Prostate gland (tissue), 2 donors: ENCODE measurements at places on chromosomes 1 and 21. TPM values are rescaled to one million over a fixed set of nuclear protein-coding genes. Genes with fewer than 3 reads are reported as not detected.

Gene C8B
- total RNA-seq: not detected

Gene S100A1
- 9.1 TPM for total RNA-seq

Gene ZSCAN20
- 11.1 TPM for total RNA-seq

Gene AMPD1
- total RNA-seq: 0.40 TPM

Gene RAB25
- 100 TPM for total RNA-seq

Gene MYBPH
- total RNA-seq: 7.7 TPM

Gene RNU1-4
- under 0.01 TPM for total RNA-seq

Gene CELA3A
- not detected for total RNA-seq

Gene DCDC2B
- total RNA-seq: not detected

Gene LRRC53
- total RNA-seq: not detected

Gene CASQ1
- total RNA-seq: 3.0 TPM

Gene RNU1-2
- under 0.01 TPM for total RNA-seq

GRCh38 chr1:109914587-109915240 is 4.1 kb downstream of the CSF1 start:
- no peak for DNase-seq

GRCh38 chr1:30906631-30907441 is 1.7 kb downstream of the SDC3 start:
- DNase-seq: no peak

GRCh38 chr1:198254521-198254920 is 97.7 kb downstream of the NEK7 start:
- no peak for DNase-seq

DNA sequence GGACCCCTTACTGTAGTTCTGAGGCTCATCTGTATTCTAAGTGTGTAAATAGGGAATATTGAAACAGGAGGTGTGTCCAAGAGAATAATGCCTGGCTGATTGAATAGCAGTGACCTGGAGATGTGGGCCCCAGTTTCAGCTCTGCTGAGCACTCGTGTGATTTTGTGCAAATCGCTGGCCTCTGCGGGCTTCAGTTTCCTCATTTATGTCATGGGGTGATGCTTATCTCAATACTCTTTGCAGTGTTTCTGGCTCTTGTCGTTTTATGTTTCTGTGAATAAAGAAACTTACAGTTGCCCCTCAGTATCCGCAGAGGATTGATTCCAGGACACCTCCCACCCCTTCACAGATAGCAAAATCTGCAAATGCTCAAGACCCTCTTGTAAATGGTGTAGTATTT is 5.0 kb downstream of the COG2 start:
- no peak for DNase-seq

DNA sequence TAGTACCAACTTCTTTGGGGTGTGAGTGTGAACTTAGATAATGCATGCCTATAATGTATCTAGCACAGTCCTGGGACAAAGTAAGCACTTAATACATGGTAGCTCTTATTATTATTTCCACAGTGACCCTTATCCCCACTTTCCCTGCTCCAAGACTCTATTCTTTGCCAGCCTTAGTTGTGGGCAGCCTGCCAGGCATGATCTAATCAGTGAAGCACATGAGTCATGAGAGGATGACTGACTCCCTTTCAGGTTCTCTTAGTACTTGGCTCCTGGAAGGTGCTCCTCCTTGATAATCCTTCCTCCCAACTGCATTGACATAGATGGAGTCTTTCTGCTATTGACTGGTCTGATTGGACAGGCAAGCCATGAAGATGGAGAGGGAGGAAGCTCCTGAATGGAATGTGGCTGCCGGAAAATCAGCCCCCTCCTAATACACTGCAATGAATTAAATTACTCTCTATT is 17.4 kb upstream of the GNG12 start:
- peak; percentile 39 for DNase-seq

GRCh38 chr1:6803357-6803756 is 18.1 kb downstream of the CAMTA1 start:
- no peak for DNase-seq

DNA sequence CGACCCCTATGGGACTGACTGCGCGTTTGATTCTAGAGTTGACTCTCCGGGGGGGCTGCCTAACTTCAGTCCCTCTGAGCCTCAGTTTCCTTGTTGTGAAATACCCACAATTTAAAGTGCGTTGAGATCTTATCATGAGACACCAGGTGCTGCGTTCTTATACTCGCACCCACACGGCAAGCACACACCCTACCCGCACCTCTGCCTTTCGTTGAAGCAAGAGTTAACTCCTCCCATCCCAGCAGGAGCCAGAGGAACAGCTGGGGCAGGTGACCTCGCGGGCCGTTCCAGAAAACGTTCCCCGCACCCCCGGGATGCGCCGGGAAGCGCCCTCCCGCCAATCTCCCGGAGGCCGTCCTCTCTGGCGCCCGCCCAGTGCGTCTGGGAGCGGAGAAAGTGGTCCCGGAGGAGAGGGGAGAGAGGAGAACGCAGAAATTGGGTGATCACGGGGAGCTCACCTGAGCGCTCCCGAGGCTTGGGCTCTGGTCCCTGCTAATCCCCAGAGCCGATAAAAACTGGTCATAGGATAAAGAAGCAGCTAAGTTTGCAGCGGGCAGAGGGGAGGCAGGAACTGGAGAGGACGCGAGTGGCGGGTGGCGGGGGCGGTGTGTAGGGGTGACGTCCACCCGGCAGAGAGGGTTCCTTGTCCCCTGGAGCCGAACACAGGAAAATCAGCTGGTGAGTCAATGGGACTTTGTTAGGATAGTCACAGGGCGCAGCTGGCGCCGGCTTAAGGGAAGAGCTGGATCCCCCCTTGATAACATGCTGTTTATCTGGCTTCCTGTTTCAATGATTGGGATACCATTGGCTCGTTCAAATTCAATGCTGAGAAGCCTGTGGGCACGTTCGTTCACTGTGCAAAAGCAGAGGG is 869 bp downstream of the NAV1 start:
- DNase-seq: no peak

DNA sequence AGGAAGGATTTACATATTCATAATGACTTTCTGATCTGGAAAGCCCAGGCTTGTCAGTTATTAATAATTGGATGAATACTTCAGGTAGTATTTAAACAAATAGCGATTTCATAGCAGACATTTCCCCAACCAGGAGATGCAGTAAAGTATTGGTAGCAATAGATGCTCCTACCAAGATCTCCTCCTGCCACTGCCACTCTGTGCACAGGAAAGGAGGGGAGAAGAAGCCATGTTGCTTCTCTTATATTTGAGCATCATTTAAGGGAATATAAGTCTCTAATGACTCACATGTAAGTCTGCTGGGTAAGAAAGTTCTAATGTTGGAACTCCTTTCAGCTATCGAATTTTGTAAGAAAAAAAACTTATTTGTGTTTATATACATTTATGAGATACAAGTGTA is 420 bp upstream of the IFI16 start:
- DNase-seq: no peak

GRCh38 chr1:223670458-223671159 is 5.1 kb upstream of the CAPN8 start:
- DNase-seq: no peak

DNA sequence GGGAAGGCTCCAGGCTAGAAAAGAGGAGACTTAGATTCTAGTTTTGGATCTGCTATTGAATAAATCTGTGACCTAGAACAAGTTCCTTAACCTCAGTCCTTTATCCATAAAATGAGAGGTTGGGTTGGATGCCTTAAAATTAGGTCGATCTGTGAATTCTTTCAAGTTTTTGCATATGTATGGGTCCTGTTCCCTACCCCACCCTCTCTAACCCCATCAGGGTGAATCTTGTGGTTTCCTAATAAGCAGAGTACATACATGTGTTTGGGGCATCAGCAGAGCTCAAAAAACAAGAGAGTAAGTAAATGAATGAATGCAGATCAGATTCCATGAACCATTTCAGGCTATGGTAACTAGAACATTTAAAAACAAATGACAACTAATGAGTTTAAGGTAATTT is 6.2 kb downstream of the SPRR4 start:
- DNase-seq: no peak

DNA sequence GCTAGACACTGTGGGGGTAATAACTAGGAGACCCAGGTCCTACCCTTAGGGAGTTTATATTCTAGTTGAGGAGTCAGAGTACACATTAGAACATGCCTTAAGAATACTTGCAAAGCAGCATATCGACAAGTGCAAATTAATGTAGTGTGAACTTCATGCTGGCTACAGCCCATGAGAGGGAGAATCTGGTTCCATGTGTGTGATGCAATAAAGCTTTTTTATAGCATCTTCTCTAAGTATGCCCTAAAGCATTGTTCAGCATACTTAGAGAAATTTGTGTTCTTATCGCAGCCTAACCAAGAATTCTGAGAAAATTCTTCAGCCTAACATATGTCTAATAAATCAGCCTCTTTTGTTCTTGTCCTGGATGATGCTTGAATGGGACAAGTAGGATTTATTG is 95.5 kb downstream of the SDCCAG8 start:
- DNase-seq: no peak

DNA sequence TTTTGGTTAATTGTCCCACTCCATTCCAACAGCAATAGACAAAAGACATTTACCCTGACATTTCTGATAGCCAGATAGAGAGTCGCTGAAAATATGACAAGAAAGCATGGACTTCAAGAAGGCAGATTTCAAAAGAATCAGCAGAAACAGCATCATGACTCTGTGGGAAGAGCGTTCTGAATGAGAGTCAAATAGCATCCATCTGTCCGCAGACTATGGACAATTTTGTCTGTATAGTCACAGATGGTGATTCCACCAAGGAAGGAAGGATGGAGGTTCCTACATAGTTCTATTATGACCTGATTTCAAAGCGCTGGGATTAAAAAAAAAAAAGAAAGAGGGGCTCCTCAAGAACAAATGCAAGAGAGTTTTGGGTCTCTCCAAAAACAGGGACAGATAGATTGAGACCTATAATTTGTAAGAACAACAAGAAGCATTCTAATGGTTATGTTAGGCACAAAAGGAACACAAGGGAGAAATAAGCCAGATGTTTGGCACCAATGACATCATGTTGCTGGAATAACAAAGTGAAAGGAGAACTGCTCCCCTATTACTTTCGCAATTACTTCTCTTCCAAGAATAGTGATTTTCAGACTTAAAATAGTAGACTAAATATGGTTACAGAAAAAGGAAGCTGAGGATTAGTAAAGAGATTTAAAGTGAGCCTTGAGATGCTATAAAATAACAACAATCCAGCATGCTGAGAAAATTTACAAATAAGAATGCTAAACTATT is 28.5 kb downstream of the NIBAN1 start:
- DNase-seq: no peak

GRCh38 chr1:116372651-116373430 is at the start of gene ATP1A1:
TSS of gene ATP1A1 (plus strand) at chr1:116373244. CDS start at chr1:116373512, 268 bp downstream.
- DNase-seq: peak; percentile 99

- no peak for DNase-seq
Observed at GRCh38 chr21:44920694-44921604, at the start of gene ITGB2. TSS of gene ITGB2 (minus strand) at chr21:44920899. CDS start at chr21:44910782, 10,117 bp downstream.

DNA sequence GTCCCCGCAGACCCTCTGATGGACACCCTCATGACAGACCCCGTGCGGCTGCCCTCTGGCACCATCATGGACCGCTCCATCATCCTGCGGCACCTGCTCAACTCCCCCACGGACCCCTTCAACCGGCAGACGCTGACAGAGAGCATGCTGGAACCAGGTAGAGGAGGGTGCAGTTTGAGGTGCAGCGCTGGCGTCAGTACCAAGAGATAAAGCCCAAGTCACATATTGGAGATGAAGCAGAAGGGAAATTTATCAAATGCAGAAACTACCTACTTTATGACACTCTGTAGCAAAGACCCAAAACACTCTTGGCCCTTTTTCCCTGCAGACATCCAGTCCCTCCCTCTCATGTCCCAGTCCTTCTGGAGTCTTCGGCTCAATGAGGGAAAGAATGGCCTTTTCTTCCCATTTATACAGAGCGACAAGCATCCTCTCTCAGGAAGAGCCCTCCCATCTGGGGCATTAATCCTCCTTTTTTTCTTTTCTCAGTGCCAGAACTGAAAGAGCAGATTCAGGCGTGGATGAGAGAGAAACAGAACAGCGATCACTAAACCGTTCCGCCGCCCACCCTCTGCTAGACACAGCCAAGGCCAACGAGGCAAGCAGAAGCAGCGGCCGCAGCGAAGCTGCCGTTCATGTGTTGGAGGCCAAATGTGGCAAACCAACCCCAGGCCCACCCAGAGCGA is 30.8 kb upstream of the KIF1B start:
- DNase-seq: no peak

GRCh38 chr1:156816561-156817328 is at the start of gene SH2D2A:
TSS of gene SH2D2A (minus strand) at chr1:156816848. CDS start at chr1:156816708, 140 bp downstream.
- DNase-seq: no peak

DNA sequence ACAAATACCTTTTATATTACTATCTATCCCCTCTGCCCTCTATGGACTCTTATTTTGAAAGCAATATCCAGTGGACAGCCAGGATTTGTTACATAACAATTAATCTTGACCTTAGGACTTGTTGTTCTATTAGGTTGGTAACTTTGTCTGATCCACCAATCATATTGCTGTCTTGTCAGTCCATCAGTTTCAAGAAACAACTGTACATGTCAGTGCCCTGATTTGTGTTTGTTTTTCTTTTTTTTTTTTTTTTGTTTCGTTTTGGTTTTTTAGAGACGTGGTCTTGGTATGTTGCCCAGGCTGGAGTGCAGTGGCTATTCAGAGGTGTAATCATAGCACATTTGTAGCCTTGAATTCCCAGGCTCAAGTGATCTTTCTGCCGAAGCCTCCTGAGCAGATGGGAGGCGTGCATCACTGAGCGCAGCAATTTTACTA is 1.5 kb upstream of the SCP2 start:
- DNase-seq: no peak

GRCh38 chr1:52928015-52928404 is 934 bp downstream of the SCP2 start:
- DNase-seq: no peak

DNA sequence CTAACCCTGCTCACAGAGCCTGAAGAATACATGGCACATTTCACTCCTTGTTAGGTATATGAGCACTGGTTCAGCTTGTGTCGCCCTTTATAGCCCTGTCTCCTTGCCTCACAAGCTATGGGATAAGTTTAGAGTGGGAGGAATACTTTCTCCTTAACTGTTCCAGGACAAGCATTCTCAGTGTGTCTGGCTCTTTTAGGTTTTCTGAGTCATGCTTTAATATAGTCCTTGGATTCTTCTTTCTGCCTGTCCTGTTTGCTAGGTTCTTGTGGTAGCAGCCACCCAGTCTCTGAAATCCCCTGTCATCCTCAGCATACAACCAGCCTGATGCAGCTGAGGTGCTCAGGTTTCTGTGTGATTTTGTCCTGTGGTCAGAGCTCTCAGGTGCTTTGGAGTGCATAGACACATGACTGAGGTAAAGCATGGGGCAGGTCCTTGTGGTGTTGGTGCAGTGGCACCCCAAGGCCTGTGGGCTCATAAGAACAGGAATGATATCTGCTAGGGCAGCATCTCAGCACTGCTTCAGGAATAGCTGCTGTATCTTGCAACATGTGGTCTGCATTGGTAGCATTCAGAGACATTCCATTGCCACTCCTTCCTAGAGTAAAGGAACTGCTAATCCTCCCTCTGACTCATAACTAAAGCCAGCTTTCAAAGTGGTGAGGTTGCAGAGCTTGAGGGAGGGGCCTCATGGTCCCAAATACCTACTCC is 14.2 kb upstream of the CASQ2 start:
- DNase-seq: peak; percentile 32

DNA sequence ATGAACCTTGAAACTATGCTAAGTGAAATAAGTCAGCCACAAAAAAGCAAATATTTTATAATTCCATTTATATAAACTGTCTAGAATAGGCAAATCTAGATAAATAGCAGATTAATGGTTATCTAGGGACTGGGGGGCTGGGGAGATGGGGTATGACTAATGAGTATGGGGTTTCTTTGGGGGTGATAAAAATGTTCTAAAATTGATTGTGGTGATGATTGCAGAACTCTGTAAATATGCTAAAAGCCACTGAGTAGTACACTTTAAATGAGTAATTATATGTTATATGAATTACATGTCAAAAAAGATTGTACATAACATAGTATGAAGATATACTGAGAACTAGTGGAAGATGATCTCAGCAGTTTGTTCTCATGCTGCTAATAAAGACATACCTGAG is 675.0 kb downstream of the KIF26B start:
- DNase-seq: no peak

- peak; percentile 54 for DNase-seq
Observed at GRCh38 chr1:110207831-110208230, 2.3 kb upstream of the KCNC4 start.
